ENCODE measurements at places on chromosomes 3 and 15.

GRCh38 chr3:49493901-49494300 is 23.8 kb downstream of the DAG1 start:
- DNase-seq: no peak

DNA sequence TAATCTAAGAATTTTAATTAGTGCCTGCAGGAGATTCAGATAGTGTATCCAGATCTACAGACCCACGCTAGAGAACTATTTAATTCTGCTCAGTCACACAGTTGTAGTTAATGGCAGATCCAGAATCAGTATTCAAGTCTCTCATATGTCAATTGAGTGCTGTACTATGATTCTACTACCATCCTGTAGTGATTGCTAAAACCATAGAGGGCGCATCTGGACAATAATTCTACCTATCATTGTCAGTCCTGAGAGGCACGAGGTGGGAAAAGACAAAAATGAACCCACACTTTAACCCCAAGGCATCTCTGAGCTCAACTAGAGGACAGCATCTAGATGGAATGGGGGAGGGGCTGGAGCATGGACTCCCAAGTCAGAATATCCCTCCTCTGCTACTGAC is 22.7 kb downstream of the DHX36 start:
- DNase-seq: no peak

- no peak for DNase-seq
Observed at GRCh38 chr3:130939753-130940152, 45.9 kb downstream of the ATP2C1 start.

DNA sequence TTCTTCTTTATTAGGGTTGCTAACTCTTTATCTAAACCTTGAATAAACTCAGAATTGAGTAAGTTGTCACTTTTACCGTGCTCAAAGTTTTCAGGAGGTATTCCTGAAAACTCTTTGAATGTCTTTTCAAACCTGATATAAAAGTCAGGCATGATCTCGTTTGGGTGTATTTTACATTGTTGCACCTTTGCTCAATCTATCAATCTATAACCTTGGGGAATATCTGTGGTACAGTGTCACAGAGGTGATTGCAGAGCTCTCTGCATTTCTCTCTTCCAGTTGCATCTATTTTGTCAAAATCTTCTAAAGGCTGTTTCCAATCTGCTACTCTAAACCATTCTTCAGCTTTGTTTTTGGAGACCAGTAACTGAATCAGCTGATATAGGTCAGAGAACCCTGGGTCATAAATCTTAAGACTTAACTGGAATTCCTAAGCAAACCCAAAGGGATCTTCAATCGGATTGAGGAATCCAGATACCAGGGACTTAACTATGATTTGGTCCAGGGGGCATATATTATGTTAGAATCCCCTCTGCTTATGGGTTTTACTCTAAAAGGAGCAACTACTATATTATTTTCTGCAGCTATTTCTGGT is 35.6 kb upstream of the AP4E1 start:
- DNase-seq: no peak

- no peak for DNase-seq
Observed at GRCh38 chr3:162769564-162769963, 1273.0 kb downstream of the OTOL1 start.

DNA sequence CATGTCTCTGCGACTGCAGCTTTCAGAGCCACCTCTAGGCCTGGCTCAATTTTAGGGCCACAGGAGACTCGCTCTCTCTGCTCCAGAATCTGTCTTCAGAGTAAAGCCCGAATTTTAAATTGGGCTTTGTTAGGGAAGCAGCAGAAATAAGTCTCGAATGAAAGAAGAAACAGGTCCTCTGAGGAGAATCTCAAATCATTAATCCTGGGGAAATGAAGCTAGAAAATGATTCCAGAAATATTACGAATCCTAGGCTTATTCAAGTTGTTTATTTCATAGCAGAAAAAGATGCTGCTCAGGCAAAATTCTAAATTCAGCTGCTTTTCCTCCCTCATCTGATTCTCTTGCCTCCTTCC is 114.2 kb upstream of the THBS1 start:
- DNase-seq: no peak

- DNase-seq: no peak
Observed at GRCh38 chr3:71500696-71501095, 82.8 kb downstream of the FOXP1 start.

- no peak for DNase-seq
Observed at GRCh38 chr3:13296662-13297061, 123.5 kb downstream of the NUP210 start.

Data from NCI-H1105 treated with DMSO at 0.1 percent for 48 hours (cell line).